A375 (cell line): ENCODE measurements at places on chromosomes 12 and 14. TPM values are rescaled to one million over a fixed set of nuclear protein-coding genes. Genes with fewer than 3 reads are reported as not detected.

The LRP6 gene
- 36.9 and 40.1 TPM in 2 replicates for total RNA-seq

The KRT72 gene
- not detected in 2 replicates for total RNA-seq

The NYNRIN gene
- total RNA-seq, result 0.23 and 0.37 TPM in 2 replicates

The CDC42BPB gene
- total RNA-seq, result 24.4 and 41.4 TPM in 2 replicates

The TMEM30B gene
- not detected in 2 replicates for total RNA-seq

The DNAI7 gene
- total RNA-seq, result 0.08 and 0.23 TPM in 2 replicates

The CELA1 gene
- 0.27 TPM in 1 of 2 replicates, not detected in the other for total RNA-seq

The MYO1H gene
- not detected in 2 replicates for total RNA-seq

The LBHD2 gene
- not detected in 2 replicates for total RNA-seq

The ITGB7 gene
- total RNA-seq, result 2.2 and 5.1 TPM in 2 replicates

The SLCO1B1 gene
- total RNA-seq, result 0.24 TPM in 1 of 2 replicates, not detected in the other

The ZDHHC22 gene
- not detected in 2 replicates for total RNA-seq

The RIN3 gene
- 3.7 and 6.7 TPM in 2 replicates for total RNA-seq

The PFKM gene
- 67.9 and 97.2 TPM in 2 replicates for total RNA-seq

The HOXC5 gene
- 0.19 and 0.58 TPM in 2 replicates for total RNA-seq

The A2ML1 gene
- not detected in 2 replicates for total RNA-seq

The CLEC4D gene
- not detected in 2 replicates for total RNA-seq

The LMO3 gene
- total RNA-seq, result 0.64 and 2.0 TPM in 2 replicates

The DEPDC4 gene
- 0.66 and 3.0 TPM in 2 replicates for total RNA-seq

The NFATC4 gene
- total RNA-seq, result 8.6 and 12.2 TPM in 2 replicates

The ANKRD33 gene
- not detected in 2 replicates for total RNA-seq

The KRT71 gene
- not detected in 2 replicates for total RNA-seq

The COX6A1 gene
- 679 and 783 TPM in 2 replicates for total RNA-seq

The COX8C gene
- total RNA-seq, result not detected in 2 replicates

The CPNE6 gene
- not detected in 2 replicates for total RNA-seq

The SLC6A12 gene
- 0.04 and 0.85 TPM in 2 replicates for total RNA-seq

The RHOJ gene
- total RNA-seq, result 3.7 and 5.8 TPM in 2 replicates

The SLC8A3 gene
- total RNA-seq, result not detected in 2 replicates

The GRIP1 gene
- total RNA-seq, result 1.8 and 4.7 TPM in 2 replicates

The WNT5B gene
- 0.64 and 1.2 TPM in 2 replicates for total RNA-seq

The LRRC9 gene
- not detected in 2 replicates for total RNA-seq

The SLC38A1 gene
- total RNA-seq, result 79.3 and 83.1 TPM in 2 replicates

The KLRF2 gene
- not detected in 2 replicates for total RNA-seq

The DUSP6 gene
- 179 and 289 TPM in 2 replicates for total RNA-seq

The OVCH1 gene
- total RNA-seq, result not detected in 2 replicates

The TRHDE gene
- 16.2 and 25.0 TPM in 2 replicates for total RNA-seq

The NOVA1 gene
- total RNA-seq, result 0.98 and 1.8 TPM in 2 replicates

The CISTR gene
- not detected in 2 replicates for total RNA-seq

The LRP10 gene
- total RNA-seq, result 17.8 and 19.9 TPM in 2 replicates

The GCH1 gene
- 3.0 and 3.4 TPM in 2 replicates for total RNA-seq
